ENCODE measurements at places on chromosomes 13 and 19. TPM values are rescaled to one million over a fixed set of nuclear protein-coding genes. Genes with fewer than 3 reads are reported as not detected.

HPN gene
- total RNA-seq, result 0.41 TPM

DNA sequence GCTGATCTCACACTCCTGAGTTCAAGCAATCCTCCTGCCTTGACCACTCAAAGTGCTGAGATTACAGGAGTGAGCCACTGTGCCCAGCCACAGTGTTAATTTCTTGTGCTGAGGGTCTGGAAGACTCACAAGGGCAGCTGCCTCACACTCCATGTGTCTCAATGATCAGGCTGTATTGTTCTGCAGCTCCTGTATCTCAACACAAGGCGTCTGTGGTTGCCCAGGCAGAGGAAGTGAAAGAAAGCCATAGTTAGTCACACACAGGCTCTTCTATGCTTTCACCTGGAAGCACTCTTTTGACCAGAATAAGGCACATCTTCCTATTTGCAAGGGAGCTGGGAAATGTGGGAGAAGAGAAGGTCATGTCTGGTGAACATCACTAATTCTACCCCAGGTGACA is 107.3 kb upstream of the ZNF507 start:
- no peaks in the 10 kb centered on the region for H3K4me1 ChIP-seq
- DNase-seq, result no peak
- H3K27me3 ChIP-seq, result peaks cover 15% of the 10 kb centered on the region
- no peak overlapping the region for H3K4me3 ChIP-seq

- H3K4me1 ChIP-seq, result peaks cover 18% of the 10 kb centered on the region
- no peak for DNase-seq
- no peak overlapping the region for H3K27ac ChIP-seq
- H3K4me3 ChIP-seq, result no peak overlapping the region
These were observed 34.9 kb upstream of the RCBTB2 start for GRCh38 chr13:48567515-48568369.

DNA sequence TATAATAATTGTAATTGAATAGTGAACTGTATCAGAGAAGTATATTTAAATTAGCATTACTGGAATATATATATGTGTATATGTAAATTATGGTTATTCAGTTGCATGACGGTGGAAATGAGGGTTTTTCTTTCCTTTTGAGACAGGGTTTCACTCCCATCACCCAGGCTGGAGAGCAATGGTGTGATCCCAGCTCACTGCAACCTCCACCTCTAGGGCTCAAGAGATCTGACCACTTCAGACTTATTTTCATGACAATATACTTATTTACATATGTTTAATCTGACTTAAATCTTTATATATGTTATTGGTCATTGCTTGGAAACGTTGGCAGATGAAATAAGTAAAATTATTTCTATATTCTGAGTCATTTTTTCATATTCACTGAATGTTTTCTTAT is 744.4 kb upstream of the PRR20A start:
- no peaks in the 10 kb centered on the region for H3K4me1 ChIP-seq
- H3K27me3 ChIP-seq, result no peaks in the 10 kb centered on the region
- H3K36me3 ChIP-seq, result no peaks in the 10 kb centered on the region
- DNase-seq, result no peak
- no peak overlapping the region for H3K4me3 ChIP-seq

DNA sequence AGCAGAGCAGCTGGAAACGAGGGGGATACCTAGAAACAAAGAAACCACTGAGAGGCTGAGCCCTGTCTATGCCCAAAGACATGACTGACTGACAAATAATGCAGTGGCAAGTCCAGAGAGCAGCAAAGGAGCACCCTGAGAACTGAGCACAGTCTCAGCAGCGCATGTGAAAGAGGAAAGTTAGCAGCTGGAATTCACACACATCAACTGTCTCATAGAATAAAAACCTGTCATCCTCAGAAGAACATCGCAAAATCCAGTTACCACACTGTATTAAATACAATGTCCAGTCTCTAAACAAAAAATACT is 24.1 kb upstream of the DLEU7 start:
- peaks cover 2% of the 10 kb centered on the region for H3K27me3 ChIP-seq
- H3K4me3 ChIP-seq, result no peak overlapping the region
- no peak for DNase-seq
- H3K4me1 ChIP-seq, result no peaks in the 10 kb centered on the region
- no peaks in the 10 kb centered on the region for H3K36me3 ChIP-seq

SYT5 gene
- total RNA-seq, result not detected

LRRC8E gene
- not detected for total RNA-seq

CTXN1 gene
- total RNA-seq, result 0.19 TPM

- H3K4me3 ChIP-seq, result no peak overlapping the region
- H3K27me3 ChIP-seq, result no peaks in the 10 kb centered on the region
- H3K27ac ChIP-seq, result no peak overlapping the region
- no peak for DNase-seq
- H3K36me3 ChIP-seq, result no peaks in the 10 kb centered on the region
These were observed 1.8 kb downstream of the CCDC122 start for GRCh38 chr13:43877766-43878165.

ERICH6B gene
- total RNA-seq, result not detected

DNA sequence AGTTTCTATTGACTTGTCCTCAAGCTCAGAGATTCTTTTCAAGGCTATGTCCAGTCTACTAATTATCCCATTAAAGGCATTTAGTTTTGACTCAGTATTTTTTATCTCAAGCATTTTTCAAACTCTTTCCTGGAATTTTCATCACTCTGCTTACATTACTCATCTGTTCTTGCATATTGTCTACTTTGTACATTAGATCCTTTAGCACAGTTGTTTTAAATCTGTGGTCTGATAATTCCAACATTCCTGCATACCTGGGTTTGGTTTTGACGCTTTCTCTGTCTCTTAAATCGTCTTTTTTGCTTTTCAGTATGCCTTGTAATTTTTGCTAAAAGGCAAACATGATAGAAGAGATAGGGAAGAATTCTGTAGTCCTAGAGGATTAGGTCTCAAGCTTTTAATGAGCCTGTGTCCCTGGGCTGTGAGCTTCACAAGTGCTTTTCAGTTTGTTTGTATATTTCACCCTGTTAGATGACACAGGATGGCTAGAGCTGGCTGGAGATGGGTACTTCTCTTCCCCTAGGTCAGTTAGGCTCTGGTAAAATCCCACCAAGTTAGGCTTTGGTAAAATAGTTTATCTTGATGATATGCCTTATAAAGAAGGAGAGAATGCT is 46.1 kb upstream of the GPC6 start:
- DNase-seq, result no peak
- H3K36me3 ChIP-seq, result no peaks in the 10 kb centered on the region
- H3K4me3 ChIP-seq, result no peak overlapping the region
- H3K27ac ChIP-seq, result no peak overlapping the region
- no peaks in the 10 kb centered on the region for H3K27me3 ChIP-seq

DNA sequence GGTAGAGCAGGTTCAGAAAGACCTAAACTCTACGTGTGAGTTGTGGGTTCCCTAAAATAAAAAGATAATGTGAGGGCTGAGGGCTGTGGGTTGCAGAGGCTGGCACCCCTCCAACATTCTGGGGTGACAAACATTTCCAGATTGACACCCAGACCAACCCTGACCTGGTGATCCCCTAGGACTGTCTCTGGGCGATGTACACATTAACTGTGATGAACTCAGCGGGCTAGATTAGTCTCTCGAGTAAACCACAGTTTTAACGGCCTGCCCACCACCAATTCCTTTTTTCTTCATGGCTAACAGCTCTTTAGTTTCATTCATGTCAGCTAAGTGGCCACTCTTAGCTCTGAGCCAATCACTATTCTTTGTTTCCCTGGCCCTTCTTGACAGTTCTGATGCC is 24.8 kb downstream of the SIAH3 start:
- no peaks in the 10 kb centered on the region for H3K36me3 ChIP-seq
- no peak for DNase-seq
- no peaks in the 10 kb centered on the region for H3K27me3 ChIP-seq
- H3K27ac ChIP-seq, result no peak overlapping the region
- no peaks in the 10 kb centered on the region for H3K4me1 ChIP-seq
- H3K4me3 ChIP-seq, result no peak overlapping the region

DNA sequence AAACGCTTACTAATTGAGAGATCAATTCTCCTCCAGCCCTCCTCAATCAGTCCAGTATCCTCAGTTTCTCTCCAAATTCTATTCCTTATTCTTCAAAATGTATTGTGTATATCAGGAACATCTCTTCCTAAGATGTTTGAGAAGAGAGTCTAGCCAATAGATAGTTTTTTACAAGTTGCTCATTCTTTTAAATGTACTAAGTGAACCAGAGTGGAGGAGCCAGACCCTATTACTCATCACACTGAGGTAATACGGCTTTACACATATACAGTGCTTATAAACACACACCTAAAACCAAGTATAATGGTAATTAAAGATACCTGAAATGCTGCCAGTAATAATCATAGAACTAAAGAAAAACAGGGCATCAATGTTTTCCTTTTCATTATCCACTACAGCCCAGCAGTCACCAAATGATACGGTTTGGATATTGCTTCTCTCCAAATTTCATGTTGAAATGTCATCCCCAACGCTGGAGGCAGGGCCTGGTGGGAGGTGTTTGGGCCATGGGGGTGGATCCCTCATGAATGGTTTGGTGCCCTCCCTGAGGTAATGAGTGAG is 45.2 kb upstream of the HMGB1 start:
- H3K27ac ChIP-seq, result no peak overlapping the region
- no peak for DNase-seq
- no peaks in the 10 kb centered on the region for H3K27me3 ChIP-seq

DNA sequence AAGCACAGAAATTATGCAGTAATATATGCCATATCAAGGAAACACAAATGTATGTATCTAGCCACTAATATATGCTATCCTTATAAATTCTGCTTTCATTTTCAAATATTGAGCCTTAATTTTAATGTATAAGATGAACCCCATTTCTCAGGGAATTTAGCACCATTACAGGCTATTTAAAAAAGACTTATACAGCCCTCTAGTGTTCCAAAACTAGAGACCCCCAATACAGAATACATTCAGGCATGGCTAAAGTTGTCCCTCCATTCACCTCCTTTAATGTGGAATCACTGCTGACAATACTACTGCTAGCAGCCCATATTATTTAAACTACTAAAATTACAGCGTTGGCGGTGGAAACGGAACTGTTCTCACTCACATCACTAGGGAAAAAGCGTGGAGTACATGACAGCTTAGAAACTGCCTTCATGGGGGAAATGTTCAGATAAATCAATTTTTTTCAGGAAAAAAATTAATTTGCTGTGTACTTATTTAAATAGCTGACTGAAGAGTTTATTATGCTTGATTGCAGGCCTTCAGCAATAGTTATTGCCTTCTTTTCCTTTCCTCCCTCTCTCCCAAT is 541.0 kb downstream of the PCDH9 start:
- no peaks in the 10 kb centered on the region for H3K27me3 ChIP-seq
- H3K36me3 ChIP-seq, result no peaks in the 10 kb centered on the region
- no peak overlapping the region for H3K4me3 ChIP-seq
- no peaks in the 10 kb centered on the region for H3K4me1 ChIP-seq
- no peak for DNase-seq

GRCh38 chr13:63438951-63439350 is 2023.3 kb upstream of the PCDH20 start:
- H3K4me1 ChIP-seq, result no peaks in the 10 kb centered on the region
- H3K27me3 ChIP-seq, result no peaks in the 10 kb centered on the region
- H3K36me3 ChIP-seq, result no peaks in the 10 kb centered on the region
- no peak overlapping the region for H3K4me3 ChIP-seq
- no peak overlapping the region for H3K27ac ChIP-seq

ZNF626 gene
- 12.1 TPM for total RNA-seq

GRCh38 chr13:109389456-109389855 is 396.9 kb downstream of the IRS2 start:
- H3K27me3 ChIP-seq, result no peaks in the 10 kb centered on the region
- no peak overlapping the region for H3K4me3 ChIP-seq
- H3K4me1 ChIP-seq, result no peaks in the 10 kb centered on the region
- no peak overlapping the region for H3K27ac ChIP-seq
- no peak for DNase-seq

- H3K4me3 ChIP-seq, result peak overlapping the region; percentile 72
- DNase-seq, result no peak
- H3K36me3 ChIP-seq, result no peaks in the 10 kb centered on the region
- H3K27me3 ChIP-seq, result peaks cover 10% of the 10 kb centered on the region
These were observed 2.1 kb downstream of the EFNB2 start for GRCh38 chr13:106533101-106533942.

PEAK3 gene
- 0.49 TPM for total RNA-seq

All from T-cell (primary cell).